ENCODE measurements at places on chromosomes 16 and 17. TPM values are rescaled to one million over a fixed set of nuclear protein-coding genes. Genes with fewer than 3 reads are reported as not detected.

TNFRSF17 gene
- total RNA-seq = 0.30 TPM

ESRP2 gene
- 22.9 TPM for total RNA-seq

ITGAD gene
- total RNA-seq = 0.10 TPM

TVP23C gene
- total RNA-seq = 38.2 TPM

ZP2 gene
- total RNA-seq = 0.69 TPM

CHST4 gene
- not detected for total RNA-seq

NLGN2 gene
- total RNA-seq = 8.8 TPM

KRT17 gene
- total RNA-seq = 1,205 TPM

IGFALS gene
- total RNA-seq = not detected

ALDH3A1 gene
- total RNA-seq = 2.0 TPM

TSNAXIP1 gene
- total RNA-seq = 0.59 TPM

MYOCD gene
- 1.9 TPM for total RNA-seq

MKS1 gene
- 11.0 TPM for total RNA-seq

FAM171A2 gene
- 3.4 TPM for total RNA-seq

WFIKKN1 gene
- total RNA-seq = 0.20 TPM

UTS2R gene
- 0.20 TPM for total RNA-seq

NPB gene
- total RNA-seq = 0.59 TPM

BPTF gene
- total RNA-seq = 86.4 TPM

SULT1A4 gene
- total RNA-seq = 2.1 TPM

ABCC6 gene
- 1.9 TPM for total RNA-seq

SNX20 gene
- total RNA-seq = 1.4 TPM

TBC1D26 gene
- total RNA-seq = 0.49 TPM

ITFG1 gene
- total RNA-seq = 55.6 TPM

OR1E2 gene
- total RNA-seq = not detected

RNF157 gene
- total RNA-seq = 5.2 TPM

SOST gene
- 0.20 TPM for total RNA-seq

CD300LG gene
- total RNA-seq = 2.5 TPM

NPIPB9 gene
- total RNA-seq = 6.3 TPM

CRK gene
- 58.6 TPM for total RNA-seq

ABCA10 gene
- 28.8 TPM for total RNA-seq

GOT2 gene
- total RNA-seq = 24.6 TPM

SEPTIN1 gene
- 0.69 TPM for total RNA-seq

CDH8 gene
- 5.6 TPM for total RNA-seq

RNF112 gene
- 3.7 TPM for total RNA-seq

DNAH9 gene
- 2.7 TPM for total RNA-seq

HBA2 gene
- total RNA-seq = 7,549 TPM

JMJD6 gene
- 19.1 TPM for total RNA-seq

AANAT gene
- not detected for total RNA-seq

ABR gene
- total RNA-seq = 58.1 TPM

KRTAP4-9 gene
- total RNA-seq = 5.2 TPM

CLDN9 gene
- total RNA-seq = 0.39 TPM

CD300A gene
- 6.0 TPM for total RNA-seq
